ENCODE measurements at places on chromosomes 3 and 15.
A peak's percentile ranks its signal among the peaks of the same experiment; 100 is the strongest.

GRCh38 chr15:65292938-65293518 lies 2.8 kb upstream of the RNU5A-1 start:
- DNase-seq = no peak

GRCh38 chr3:128359846-128360642 lies 106.6 kb downstream of the DNAJB8 start:
- DNase-seq = no peak

DNA sequence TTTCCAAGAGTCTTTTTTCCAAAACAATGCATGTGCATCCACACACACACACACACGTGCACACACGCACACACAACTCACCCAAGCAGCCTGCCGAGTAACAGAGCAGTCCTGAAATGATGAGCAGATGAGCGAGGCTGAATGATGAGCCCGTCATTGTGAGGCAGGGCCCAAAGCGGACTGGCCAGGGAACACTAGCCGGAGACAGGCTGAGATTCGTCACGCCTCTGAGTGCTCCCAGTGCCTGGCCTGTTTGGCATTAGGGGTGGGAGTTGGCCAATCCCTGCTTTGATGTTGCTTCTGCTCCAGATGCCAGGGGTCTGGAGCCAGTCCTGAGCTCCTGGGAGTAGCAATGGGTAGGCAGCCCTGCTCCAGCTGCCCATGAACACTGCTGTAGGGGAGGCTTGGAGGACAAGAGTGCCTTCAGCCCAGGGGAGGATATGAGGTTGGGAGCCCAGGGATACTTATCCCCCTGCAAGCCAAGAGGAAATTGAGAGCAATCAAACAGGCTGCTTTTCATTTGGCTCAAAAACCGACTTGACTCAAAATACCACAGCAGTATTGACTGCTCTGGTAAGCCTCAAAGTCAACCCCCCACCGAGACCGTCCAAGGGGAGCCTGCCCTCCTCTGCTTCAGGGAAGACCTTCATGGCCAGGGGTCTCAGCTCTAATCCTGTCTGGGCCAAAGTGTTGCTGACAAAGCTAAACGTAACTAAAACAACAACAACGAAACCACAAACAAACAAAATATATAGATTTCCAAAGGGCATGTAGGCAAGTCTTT lies 22.9 kb downstream of the COLQ start:
- DNase-seq = no peak

DNA sequence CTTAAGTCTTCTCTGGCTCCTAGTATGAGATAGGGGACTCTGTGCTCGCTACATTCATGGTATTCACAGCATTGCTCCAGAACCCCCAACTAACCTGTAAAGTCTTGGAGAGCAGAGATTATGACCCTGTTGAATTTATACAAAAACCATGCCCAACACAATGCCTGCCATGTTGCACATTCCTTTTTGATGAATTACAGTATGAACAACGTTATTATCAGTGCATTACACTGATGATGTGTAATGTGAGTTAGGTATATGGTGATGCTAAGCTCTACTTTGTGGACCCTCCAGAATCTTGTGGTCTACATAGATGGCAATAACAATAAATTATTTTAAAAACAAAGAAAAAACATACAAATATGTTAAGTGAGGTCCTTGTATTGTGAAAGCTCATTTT lies 64.3 kb downstream of the EOMES start:
- DNase-seq = no peak

- peak; percentile 5 for DNase-seq
These were observed 767 bp downstream of the WDR48 start for GRCh38 chr3:39052583-39052982.

- DNase-seq = no peak
These were observed 26.7 kb upstream of the TGM5 start for GRCh38 chr15:43293432-43293831.

DNA sequence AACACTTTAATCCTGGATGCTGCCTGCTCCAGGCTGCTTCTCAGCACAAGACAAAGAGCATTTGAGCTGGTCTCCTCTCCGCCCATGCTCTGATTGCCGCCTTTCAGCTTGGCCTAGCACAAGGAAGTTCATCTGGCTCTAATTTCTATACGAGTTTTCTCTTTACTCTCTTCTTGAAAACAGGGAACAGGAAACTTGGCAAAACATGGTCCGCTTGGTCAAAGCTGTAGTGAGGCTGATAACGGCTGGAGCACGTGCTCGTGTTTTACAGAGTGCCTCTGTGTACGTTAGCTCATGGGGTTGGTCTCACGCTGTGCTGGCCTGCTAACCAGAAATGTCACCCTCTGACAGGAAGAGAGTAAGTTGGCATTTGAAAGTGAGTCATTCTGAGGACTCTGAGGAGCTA lies 19.2 kb downstream of the RARRES1 start:
- DNase-seq = peak; percentile 8

GRCh38 chr3:23712656-23713559 lies 92.8 kb upstream of the UBE2E1 start:
- peak; percentile 55 for DNase-seq

DNA sequence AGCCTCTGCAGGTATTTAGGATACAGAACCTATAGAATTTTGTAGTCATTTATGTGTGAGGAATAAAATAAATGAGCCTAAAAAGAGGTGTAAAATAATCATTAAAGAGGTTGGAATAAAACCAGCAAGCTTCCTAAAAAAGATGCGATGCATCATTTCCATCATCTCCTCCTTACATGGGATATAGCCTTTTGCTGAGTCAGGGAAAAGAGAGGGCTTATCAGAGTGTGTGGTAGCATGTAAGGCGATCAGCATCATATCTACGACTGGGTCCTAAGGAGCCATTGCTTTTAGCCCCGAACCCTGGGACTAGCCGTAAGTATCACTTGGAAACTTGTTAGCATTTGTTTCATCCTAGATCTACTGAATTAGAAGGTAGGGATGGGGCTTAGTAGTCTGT lies 94.9 kb downstream of the DTWD1 start:
- DNase-seq = no peak

- no peak for DNase-seq
These were observed 7.3 kb downstream of the TMEM212 start for GRCh38 chr3:171850320-171850959.

DNA sequence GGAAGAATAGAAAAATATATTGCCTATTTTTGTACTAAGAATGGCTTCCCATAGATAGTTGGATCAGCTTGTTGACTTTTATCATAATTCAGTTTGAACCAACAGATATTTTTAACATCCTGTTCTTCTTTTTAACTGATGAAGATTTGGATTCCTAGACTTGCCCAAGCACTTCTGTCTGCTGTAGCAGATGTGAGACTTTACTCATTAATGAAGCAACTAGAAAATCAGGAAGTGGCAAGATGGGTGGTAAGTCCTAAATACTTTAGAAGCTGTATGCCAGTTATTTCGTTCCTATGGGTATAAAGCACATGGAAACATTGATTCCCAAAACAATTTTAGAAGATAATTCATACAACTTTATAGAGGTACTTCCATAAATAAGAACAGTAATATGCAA lies 8.4 kb downstream of the PIGB start:
- no peak for DNase-seq

GRCh38 chr3:129460572-129460971 lies 20.5 kb downstream of the IFT122 start:
- DNase-seq = no peak

DNA sequence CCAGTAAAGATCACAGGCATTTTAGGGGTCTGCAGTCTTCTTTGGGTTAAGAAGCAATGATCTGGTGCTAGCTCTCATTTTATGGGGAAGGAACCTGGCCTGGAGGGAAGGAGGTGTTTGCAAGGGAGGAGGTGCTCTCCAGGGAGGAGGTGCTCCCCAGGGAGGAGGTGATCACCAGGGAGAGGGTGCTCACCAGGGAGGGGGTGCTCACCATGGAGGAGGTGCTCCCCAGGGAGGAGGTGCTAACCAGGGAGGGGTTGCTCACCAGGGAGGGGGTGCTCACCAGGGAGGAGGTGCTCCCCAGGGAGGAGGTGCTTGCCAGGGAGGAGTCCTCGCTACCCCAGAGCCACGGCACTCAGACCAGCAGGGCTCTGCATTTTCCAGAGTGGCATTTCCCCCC lies 115.7 kb downstream of the TLE3 start:
- no peak for DNase-seq

DNA sequence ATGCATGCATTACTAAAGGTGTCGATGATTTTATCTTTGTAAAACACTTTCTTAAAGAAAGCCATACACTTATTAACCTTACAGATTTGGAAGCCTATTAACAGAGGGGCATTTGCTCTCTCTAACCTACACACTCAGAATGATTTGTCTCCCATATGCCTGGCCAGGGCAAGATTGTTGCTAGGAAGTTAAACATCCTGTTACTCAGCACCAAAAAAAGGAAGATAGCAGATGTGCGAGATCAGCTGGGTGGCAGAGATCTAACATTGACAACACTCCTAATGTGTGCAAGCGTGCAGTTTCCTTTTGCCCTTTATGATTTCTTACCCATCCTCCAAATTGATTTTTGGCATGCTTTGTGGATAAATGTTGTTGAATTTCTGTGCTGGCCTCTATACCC lies 73.9 kb upstream of the TMEM108 start:
- DNase-seq = no peak

DNA sequence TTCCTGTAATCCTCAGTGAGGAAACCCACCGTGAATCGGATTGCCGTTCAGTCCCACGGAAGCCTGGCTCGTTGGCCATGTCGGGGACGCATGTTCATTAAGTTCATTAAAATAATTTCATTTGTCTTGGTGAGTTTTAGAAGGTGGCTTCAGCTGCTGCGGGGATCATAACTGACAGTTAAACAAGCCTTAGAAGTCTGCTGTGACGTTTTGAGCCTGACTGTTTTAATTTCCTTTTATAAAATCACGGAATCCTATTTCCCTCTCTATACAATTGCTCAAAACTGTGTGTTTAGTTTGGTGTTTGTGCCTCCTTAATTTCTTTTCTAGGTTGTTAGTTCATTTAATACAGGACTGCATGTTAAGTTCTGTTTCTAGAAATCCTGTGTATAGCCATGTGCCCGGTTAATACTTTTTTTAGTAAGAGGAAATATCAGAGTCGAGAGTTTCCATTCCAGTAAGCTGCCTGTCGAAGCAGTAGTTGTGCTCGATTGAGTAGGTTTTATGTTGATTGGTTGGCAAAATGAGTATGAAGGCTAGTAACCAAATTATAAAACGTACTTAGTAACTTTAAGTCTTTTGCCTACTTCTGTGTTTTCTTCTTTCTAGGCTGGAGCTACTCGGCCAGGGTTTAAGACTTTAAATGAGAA lies 705 bp downstream of the NIPA2 start:
- peak; percentile 18 for DNase-seq

GRCh38 chr15:33985751-33986150 lies 17.5 kb downstream of the CHRM5 start:
- DNase-seq = no peak

GRCh38 chr3:32757618-32758374 lies 60.0 kb upstream of the TRIM71 start:
- DNase-seq = no peak

GRCh38 chr3:100796556-100796955 lies 87.3 kb downstream of the TFG start:
- DNase-seq = peak; percentile 34

DNA sequence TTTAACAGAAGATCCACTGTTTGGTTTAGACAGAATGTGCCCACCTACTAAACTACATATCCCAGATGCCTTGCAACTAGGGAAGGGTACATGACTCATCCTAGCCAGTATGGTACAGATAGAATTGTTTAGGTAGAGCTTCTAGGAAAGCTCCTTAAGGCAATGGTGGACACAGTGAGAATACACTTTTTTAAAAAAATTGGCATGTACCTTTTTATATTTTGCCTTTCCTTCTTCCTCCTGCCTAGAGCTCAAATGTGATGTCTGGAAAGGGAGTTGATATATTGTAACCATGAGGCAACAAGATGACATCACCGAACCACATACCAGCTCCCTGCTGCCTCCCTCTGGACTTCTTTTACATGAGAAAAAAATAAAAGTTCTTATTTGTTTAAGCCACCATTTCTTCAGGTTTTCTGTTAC lies 14.4 kb upstream of the C3orf80 start:
- DNase-seq = peak; percentile 59

Data from ACHN (cell line).